Natural killer cell treated with Interleukin-12 subunit alpha and Interleukin-12 subunit beta and Interleukin-15 and Interleukin-18, amount 100 ng/mL, for 72 hours (primary cell): ENCODE measurements at places on chromosomes 3 and 15. TPM values are rescaled to one million over a fixed set of nuclear protein-coding genes. Genes with fewer than 3 reads are reported as not detected.

The RAD51 gene
- total RNA-seq = 36.2 TPM

The IFT80 gene
- total RNA-seq = 15.7 TPM

The CCR9 gene
- total RNA-seq = not detected

The NPTN gene
- total RNA-seq = 66.2 TPM

The LAMB2 gene
- not detected for total RNA-seq

The AADACL2 gene
- not detected for total RNA-seq

The CCDC39 gene
- not detected for total RNA-seq

The GOLGA8J gene
- 0.21 TPM for total RNA-seq

The DISP2 gene
- total RNA-seq = 0.25 TPM

The EAF2 gene
- total RNA-seq = 12.9 TPM

The NLGN1 gene
- not detected for total RNA-seq

The SLC24A5 gene
- total RNA-seq = not detected

The EPHB3 gene
- total RNA-seq = not detected

The BCHE gene
- not detected for total RNA-seq

The SLC22A14 gene
- 0.28 TPM for total RNA-seq

The POLQ gene
- 11.5 TPM for total RNA-seq

The CNTN4 gene
- total RNA-seq = not detected

The PLA2G4D gene
- total RNA-seq = not detected

The GRK7 gene
- total RNA-seq = 0.12 TPM

The ADPRH gene
- total RNA-seq = 9.2 TPM

The SLC22A13 gene
- 1.8 TPM for total RNA-seq

The RPL22L1 gene
- total RNA-seq = 96.6 TPM

The TMEM39A gene
- 71.5 TPM for total RNA-seq

The LRRC3B gene
- not detected for total RNA-seq

The GOLGA8K gene
- total RNA-seq = 3.0 TPM

The LARP6 gene
- not detected for total RNA-seq

The CCK gene
- not detected for total RNA-seq

The AHSG gene
- not detected for total RNA-seq

The PLSCR5 gene
- total RNA-seq = not detected

The AADAC gene
- total RNA-seq = not detected

The BTLA gene
- 0.21 TPM for total RNA-seq

The ATP13A5 gene
- total RNA-seq = not detected

The SCG5 gene
- total RNA-seq = 0.74 TPM

The CMSS1 gene
- 67.8 TPM for total RNA-seq

The NR2E3 gene
- not detected for total RNA-seq

The CACNA2D3 gene
- total RNA-seq = not detected

The ZNF662 gene
- total RNA-seq = 0.42 TPM

The FOXL2NB gene
- not detected for total RNA-seq

The FBXW12 gene
- total RNA-seq = not detected

The PLA2G4E gene
- total RNA-seq = not detected

The GPR149 gene
- total RNA-seq = not detected

The IRAK2 gene
- 78.4 TPM for total RNA-seq

The LRRK1 gene
- 0.17 TPM for total RNA-seq

The MESP1 gene
- total RNA-seq = 2.3 TPM

The VGLL3 gene
- not detected for total RNA-seq

The FOXL2 gene
- not detected for total RNA-seq

The GOLGA8G gene
- not detected for total RNA-seq

The THPO gene
- total RNA-seq = not detected

The DCLK3 gene
- not detected for total RNA-seq

The B3GALNT1 gene
- total RNA-seq = 15.1 TPM

The LDHAL6B gene
- total RNA-seq = not detected

The CCR8 gene
- not detected for total RNA-seq

The HGD gene
- 1.8 TPM for total RNA-seq

The OR5AC2 gene
- not detected for total RNA-seq
